Activated naive CD4-positive, alpha-beta T cell (primary cell): ENCODE measurements at places on chromosomes 6 and 20.

DNA sequence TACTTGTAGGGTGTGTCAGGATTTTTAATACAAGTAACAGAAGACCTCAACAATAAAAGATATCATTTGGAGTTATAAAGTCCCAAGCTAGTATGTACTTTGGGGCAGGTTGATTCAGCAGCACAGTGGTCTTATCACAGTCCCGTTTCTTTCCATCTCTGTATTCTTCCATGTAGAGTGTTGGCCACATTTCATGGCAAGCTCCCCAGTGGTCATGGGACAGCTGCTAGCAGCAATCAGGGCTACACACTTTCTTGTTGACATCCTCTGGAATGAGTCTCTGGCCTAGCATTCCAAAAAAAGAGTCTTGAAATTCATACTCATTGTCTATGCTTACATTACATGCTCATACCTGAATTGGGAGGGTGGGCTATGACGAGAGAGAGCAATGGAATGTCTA lies 53.2 kb downstream of the SOBP start:
- no peak for DNase-seq

DNA sequence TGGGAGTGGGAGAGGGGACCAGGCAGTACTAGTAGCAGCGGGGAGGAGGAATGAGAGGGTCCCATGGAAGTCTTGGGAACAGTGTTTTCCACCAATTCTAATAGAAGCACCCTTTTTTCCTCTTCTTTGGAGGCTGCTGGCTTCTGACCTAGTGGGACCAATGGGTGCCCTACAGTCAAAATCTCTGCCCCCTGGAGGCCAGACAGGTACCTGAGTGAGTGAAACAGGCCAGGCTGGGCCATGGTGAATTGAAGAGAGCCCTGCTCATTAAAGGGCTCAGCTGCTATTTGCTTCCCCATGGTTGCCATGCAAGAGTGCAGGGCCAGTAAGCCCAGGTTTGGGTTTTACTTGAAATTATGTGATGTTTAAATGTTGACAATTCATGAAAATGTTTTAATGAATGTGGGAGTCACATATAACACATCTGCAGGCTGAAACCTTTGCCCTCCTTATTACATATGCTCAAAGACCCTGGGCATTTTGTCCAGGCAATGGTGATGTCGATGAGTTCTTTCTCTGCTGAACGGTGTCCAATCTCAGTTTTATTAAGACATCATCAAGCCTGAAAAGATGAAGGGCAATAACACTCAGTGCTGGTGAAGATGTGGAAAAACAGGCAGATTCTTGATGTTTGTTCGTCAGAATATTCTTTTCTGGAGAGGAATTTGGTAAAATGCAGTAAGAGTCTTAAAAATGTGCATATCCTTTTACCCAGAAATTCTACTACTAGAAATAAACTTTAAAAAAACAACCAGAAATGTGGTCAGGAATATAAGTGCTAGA lies 42.3 kb upstream of the OCSTAMP start:
- no peak for DNase-seq

DNA sequence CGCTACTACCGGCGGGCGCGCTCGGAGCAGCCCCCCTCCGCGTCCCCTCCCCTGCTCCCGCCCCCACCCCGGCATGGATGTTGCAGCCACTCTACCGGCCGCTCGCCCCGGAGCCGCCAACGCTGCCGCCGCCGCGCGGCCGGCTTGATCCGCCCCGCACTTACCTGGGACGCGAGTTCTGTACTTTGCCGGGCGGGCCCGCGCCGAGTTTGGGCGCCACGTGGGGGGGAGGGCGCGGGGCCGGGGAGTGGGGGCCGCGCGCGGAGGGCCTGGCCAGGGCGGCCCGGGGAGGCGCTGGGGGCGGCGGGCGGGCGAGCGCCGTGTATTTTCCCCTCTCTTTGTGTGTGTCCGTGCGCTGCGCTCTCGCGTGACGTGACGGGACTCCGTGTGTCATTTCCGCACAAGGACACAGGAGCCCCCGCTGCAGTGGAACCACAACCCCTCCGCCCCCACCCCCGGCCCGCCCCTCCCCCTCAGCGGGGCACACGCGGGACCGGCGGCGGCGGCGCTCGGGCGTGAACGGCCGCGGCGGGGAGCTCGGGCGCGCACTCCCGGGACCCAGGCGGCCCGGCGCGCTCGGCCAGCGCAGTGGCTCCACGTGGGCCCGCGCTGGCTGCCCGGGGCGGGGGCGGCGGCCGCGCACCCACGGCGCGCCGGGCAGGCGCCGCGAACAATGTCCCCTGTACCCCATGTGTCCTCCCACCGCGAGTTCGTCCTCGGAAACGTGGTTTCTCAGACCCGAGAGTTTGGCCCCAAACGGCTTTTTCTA lies at the start of gene BEND3:
Gene BEND3 (minus strand): TSS at position 590 of the 769 bp plus-strand sequence. CDS start 16,230 bp downstream, outside the sequence.
- DNase-seq, result peak; percentile 5

GRCh38 chr6:3228046-3228671 lies 706 bp upstream of the TUBB2B start:
- DNase-seq, result no peak

- no peak for DNase-seq
These were observed 22.7 kb downstream of the TAF11 start for GRCh38 chr6:34865107-34865506.

- DNase-seq, result no peak
These were observed 239.4 kb downstream of the PTPRK start for GRCh38 chr6:128280960-128281359.

DNA sequence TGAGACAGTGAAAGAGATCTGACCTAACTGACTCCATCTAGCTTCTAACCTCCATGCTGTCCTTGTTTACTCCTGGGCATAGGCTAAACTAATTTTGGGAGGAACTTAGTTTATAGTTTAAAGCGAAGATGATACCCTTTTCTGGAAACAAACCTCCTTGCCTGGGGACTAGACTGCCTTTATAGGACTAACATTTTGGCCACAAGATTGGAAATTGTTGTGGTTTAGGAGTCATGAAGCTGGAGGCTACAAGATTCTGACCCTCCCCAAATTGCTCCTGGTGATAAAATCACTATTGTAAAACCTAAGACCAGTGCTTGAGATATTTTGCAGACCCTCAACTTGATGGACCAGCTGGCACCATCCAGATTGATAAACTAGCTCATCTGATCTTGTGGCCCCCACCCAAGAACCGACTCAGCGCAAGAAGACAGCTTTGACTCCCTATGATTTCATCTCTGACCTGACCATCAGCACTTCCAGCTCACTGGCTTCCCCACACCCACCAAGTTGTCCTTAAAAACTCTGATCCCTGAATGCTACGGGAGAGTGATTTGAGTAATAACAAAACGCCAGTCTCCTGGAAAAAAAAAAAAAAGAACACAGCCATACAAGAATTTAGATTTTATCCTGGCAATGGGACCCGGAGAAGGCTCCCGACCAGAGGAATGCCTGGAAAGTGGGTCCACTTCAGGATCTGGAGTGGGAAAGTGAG lies 63.0 kb downstream of the ABHD12 start:
- DNase-seq, result no peak

DNA sequence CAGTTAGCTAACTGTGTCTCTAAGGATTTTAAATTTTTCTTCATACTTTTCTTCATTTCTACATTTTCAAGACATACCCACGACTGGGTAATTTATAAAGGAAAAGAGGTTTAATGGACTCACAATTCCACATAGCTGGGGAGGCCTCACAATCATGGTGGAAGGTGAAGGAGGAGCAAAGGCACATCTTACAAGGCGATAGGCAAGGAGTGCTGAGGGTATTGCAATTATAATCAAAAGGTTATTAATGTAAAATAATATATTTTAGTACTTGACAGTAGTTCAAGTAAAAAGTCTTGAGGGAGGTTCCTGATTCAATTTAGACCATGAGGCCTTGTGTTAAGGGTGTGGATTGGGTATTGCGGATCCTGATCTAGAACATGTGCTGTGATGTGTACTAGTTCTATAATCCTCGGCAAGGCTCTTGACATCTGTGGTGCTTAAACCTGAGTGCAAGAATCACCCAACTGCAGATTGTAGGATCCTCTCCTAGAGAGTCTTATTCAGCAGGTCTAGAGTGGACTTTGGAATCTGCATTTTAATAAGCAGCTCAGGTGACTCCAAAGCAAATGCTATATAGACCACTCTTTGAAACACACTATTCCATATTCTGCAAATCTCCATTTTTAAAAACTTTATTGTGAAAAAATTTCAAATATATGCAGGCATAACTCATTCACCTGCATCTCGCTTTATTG lies 7.2 kb upstream of the ABCC10 start:
- no peak for DNase-seq

DNA sequence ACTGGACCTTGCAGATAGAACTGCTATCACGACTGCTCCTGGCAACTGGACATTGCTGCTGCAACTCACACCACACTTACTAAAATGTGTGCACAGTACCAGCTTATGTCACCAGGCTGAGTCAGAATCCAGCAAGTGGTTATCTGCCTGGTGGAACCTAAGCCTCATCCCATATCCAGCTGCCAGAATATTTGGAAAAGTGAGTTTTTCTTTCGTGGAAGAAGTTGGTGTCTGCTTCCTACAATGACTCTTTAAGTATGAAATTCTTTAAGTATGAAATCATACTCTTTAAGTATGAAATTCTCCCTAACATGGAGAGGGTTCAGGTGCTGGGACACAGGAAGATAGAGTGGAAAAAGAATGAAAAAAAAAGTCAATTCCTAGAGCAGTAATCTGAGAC lies 16.4 kb upstream of the POLR1H start:
- DNase-seq, result no peak

DNA sequence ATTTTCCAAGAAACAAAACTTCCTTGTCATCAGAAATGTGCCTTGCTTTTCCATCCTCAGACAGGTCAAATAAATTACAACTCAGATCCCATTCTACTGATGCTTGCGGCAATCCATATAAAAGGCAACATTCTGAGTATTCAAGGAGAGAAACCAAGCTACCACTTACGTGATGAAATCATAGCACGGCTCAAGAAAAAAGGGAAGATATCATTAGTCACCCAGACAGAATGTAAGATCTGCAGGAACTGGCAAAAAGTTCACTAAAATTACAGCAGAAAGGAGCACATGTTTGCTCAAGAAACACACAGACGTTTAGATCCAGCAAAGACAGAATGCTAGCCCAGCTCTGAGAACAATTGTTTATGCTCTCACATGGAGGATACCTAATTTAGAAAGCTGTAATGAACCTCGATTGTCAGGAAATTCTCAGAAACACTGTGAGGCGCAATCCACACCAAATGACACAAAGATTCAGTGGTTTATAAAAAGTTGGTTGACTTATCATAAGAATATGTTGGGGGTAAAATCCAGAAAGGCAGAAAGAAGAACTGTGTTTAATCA lies 304.2 kb downstream of the ADGRG6 start:
- DNase-seq, result no peak

GRCh38 chr6:163738304-163738703 lies 323.8 kb downstream of the QKI start:
- DNase-seq, result no peak

GRCh38 chr6:25556516-25556915 lies 95.5 kb upstream of the SCGN start:
- peak; percentile 61 for DNase-seq

- DNase-seq, result no peak
These were observed 17.2 kb upstream of the TAGAP start for GRCh38 chr6:159061805-159062563.

- no peak for DNase-seq
These were observed 116.0 kb upstream of the SLC35B3 start for GRCh38 chr6:8551386-8551785.

GRCh38 chr20:18466574-18466893 lies 296 bp downstream of the DZANK1 start:
- no peak for DNase-seq

- DNase-seq, result no peak
These were observed 210.3 kb upstream of the FERMT1 start for GRCh38 chr20:6333110-6333509.

GRCh38 chr20:35010405-35011192 lies 54.9 kb downstream of the MYH7B start:
- DNase-seq, result no peak

- no peak for DNase-seq
These were observed 7.2 kb upstream of the CTAGE9 start for GRCh38 chr6:131717836-131718542.

DNA sequence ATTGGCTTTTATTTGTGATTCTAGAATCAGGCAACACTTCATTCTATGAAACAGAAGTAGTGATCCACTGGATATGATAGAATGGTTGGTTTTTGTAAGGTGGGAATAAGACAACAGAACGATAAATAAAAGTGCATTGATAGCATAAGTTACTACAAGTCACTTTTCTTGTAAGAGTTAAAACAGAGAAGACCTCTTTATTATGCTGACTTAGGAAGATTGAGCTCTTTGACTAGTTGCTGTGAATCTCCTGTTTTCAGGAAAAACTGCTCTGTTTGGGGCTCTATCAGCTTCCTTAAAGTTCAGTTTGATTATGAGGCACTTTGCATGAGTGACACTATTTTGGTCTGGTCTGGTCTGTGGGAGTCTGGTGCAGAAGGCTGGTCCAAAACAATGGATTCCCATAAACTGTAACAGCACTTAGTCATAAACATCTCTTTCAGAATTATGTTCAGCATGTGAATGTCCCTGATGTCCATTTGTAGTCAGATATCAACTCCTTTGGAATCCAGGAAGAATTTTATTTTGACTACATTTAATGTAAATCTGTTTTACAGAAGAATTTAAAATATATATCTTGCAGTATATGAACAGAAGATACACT lies 35.0 kb upstream of the DSE start:
- DNase-seq, result no peak

DNA sequence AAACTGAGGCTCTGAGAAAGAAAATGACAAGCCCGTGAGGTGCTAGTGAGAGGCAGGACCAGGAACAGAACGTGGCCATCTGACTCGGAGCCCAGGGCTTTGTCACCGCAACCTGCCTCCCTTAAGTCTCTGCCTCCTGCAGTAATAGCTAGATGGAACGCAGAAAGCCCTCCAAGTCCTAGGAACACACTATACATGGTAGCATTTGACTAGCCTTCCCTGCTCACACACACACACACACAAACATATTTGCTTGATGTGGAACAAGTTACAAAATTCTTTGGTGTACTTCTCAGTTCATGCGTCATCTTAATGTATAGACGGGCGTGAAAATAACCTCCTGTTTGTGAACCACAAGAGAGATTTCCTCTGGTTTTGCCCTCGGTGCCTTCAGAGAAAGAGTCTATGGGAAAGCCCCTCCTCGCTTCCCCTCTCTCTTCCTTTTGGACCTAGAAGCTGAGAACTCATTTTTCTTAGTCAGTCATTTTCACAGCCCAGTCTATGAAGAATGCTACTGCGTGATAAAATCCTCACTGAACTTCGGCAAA lies 38.8 kb downstream of the C6orf52 start:
- DNase-seq, result no peak

- no peak for DNase-seq
These were observed 72.7 kb upstream of the ISM1 start for GRCh38 chr20:13148402-13148801.

- no peak for DNase-seq
These were observed 38.8 kb downstream of the CPNE5 start for GRCh38 chr6:36800223-36801076.

DNA sequence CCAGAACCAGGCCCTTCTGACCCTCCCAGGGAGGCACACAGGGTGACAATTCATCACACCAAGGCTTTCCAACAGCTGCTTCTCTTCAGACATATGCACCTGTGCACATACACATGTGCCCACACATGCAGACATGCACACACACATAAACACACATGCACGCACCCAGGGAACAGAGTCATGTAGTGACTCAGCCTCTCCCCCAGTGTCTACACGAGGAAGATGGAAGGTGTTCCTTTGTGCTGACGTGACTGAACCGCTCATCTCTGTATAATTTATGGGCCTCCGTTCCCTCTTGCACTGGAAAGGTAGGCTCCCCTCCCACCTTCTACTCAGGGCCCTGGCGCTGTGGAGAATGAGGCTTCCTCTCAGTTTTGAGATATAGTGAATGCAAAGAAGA lies 23.8 kb upstream of the PLEKHG1 start:
- DNase-seq, result no peak

GRCh38 chr6:35582315-35582714 lies 69.6 kb upstream of the TULP1 start:
- no peak for DNase-seq

GRCh38 chr6:126738641-126739040 lies 379.8 kb upstream of the RSPO3 start:
- no peak for DNase-seq
